ENCODE measurements at places on chromosomes 6 and 20.

DNA sequence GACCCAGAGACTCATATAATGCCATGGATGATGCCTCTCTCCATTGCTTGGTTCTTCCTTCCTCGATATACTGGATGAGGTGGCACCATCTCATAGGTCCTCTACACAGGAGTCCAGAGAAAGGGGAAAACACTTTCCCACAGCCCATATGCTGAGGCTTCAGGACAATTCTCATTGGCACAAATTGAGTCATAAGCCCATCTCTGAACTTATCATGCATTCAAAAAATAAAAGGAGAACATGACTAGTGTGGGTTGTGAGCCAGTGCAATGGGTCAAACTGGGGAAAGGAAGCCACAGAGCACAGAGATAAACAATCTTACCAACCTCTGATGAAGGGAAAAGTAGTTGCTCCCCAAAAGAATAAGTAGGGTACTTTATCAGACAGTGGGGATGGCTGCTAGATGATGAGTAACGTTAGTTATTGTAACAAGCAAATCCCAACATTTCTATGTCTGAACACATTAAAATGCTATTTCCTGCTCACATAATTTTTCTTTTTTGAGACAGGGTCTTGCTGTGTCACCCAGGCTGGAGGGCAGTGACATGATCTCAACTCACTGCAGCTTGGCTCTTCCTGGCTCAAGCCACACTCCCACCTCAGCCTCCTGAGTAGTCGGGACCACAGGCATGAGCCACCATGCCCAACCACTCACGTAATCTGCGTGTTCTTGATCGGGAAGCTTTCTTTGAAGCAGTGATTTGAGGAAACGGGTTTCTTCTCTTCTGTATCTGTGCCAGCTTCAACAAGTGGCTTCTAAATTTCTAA, 27.0 kb downstream of the SOD2 start:
- DNase-seq, result no peak

GRCh38 chr20:4544765-4545164, 176.9 kb upstream of the PRND start:
- no peak for DNase-seq

DNA sequence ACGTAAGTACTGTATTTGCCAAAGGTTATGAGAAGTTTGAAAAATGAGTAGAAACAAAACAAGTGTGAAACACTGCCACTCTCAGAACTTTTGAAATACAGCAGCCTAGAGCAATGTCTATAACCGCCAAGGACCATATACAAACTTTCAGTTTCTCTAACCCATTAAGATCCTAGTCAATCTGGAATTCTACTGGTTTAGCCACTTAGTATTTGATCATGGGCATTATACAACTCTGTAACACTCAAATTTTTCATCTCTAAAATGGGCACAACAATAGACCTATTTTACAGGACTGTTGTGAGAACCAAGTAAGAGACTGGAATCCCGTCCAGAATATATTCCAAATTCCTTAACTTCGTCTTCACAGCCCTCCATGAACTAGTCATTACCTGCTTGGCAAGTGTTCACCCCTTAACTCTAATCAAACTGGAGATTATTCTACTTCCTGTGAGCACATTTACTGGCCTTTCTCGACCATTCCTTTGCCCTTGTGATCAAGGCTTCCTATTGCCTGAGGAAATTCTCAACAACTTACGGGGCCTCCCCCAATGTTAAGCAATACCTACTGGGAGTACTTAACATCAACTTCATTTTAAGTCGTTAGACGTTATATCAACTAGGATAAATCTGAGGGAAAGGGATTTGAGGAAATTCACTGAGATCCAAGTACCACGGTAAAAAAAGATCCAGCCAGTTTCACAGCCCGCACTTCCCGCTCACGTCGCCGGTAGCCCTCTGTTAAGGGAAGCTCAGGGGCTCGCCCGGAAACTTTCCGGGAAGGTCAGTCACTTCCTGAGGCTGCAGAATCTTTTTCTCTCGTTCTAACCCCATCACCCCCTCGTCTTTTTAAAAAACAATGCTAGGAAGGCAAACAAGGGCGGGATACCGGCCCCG, 1.1 kb downstream of the EIF2S2 start:
- DNase-seq, result no peak

DNA sequence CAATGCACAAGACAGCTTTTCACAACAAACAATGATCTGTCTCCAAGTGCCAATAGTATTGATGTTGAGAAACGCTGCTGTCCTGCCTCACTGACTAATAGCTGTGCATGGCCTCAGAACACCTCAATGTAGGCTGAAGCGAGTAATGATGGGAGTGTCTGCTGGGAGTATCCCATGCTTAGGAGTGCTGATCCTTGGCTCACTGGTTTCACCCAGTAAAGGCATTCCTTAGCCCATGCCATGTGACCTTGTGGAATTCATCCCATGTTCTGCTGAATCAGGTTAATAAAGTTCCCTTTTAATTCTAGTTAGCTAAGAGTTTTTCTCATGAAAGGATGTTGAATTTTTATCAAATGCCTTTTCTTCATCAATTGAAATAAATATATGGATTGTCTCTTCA, 3.8 kb upstream of the WFDC12 start:
- DNase-seq, result no peak

DNA sequence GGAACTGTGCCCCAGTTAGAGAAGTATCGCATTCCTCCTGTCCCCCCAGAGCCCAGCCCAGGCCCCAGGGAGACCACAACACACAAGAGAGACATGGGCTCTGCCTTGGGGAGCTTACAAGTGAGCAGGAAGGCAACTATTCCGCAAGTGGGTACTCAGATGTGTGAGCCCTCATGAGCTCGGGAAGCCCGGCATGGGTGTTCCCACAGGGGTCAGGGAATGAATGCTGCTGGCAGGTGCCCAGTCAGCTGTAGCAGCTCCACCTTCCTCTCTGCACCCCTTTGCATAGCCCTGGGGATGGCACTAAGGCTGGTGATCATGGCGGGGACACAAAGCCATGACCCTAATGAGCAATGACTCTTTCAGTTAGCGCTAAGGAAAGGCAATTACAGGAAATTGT, 194.1 kb downstream of the SYNDIG1 start:
- DNase-seq, result no peak

DNA sequence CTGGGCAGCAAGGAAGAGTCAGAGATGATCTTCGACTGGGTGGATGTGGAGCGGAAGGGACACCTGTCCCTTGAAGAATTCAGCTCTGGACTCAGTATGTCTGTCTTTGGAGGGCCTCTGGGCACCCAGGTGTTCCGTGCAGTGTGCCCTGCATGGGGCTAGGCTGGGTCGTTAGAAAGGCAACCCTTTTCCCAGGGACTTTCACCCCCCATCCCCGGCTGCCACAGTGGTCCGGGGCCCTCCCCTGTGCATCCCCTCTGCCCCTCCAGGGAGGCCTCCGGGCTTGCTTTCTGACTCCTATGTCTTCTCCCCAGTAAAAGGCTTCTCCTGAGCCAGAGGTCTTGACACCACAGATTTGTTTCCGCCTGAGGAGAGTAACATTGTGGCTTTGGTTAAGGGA, 16.2 kb downstream of the RAB44 start:
- no peak for DNase-seq

DNA sequence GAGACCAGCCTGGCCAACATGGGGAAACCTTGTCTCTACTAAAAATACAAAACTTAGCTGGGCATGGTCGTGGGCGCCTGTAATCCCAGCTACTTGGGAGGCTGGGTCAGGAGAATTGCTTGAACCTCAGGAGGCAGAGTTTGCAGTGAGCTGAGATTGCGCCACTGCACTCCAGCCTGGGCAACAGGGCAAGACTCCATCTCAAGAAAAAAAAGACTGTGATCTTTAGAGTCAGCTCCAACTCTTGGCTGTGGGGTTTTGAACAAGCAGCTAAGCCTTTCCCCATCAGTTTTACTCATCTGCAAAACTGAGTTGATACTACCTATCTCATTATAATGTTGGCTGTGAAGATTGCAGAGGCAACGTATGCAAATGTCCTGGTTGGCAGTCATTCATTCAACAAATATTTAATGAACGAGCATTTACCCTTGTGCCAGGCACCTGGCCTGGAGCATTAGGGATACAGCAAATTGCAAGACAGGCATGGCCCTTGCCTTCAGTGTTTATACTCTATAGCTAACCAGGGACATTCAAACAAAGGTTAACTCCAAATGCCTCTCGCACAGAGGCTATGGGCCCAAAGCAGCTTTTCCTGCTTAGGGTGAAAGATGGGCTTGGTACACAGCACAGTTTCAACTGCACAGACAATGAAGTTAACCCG, 37.8 kb downstream of the ILRUN start:
- DNase-seq, result no peak

DNA sequence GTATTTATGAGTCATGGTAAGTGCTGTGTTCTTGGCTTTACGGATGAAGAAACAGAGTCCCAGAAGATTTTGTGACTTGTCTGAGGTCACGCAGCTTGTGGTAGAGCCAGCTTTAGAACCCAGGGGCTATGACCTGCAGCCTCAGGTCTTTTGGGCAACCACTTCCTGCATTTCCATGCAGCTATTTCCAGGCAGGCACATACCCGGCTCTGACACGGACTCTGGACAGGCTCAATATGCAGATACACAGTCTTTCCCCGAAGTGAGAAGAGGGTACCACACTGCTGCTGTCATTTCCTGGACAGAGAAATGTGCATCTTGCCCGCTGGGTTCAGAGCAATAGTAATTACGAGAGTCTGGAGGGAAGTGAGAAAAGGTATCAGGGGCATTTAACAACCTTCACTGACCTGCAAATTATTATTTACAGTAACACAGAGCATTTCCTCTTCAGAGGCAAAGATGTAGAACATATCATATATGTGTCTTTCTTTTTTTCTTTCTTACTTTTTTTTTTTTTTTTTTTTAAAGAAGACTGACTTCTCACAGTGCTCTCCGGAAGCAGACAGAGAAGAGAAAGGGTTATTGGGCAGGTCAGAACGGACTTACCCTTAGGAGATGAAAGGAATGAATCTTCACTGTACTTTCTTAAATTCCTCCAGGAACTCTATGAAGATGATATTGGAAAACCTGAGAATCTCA, 185.1 kb downstream of the CLIC5 start:
- DNase-seq, result peak; percentile 6

- DNase-seq, result no peak
Observed at GRCh38 chr6:5728351-5729079, 278.2 kb downstream of the NRN1 start.

DNA sequence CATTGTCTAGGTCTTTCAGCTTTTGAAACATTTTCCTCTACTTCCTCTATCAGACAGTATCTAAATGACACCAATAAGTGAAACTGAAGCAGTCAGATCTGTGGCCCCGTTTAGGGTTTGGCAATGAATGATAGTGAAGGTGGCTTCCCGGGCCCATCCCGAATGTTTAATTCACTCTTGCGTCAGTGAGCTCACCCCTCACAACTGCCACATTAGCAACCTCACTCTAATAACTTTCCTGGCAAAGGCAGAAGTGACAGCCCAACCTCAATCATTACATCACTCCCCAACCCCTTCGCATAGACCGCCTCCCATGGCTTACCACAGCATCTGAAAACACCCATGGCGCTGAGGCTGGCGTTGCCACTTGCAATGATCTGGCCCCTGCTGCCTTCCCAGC, 92.4 kb upstream of the CD83 start:
- peak; percentile 3 for DNase-seq

DNA sequence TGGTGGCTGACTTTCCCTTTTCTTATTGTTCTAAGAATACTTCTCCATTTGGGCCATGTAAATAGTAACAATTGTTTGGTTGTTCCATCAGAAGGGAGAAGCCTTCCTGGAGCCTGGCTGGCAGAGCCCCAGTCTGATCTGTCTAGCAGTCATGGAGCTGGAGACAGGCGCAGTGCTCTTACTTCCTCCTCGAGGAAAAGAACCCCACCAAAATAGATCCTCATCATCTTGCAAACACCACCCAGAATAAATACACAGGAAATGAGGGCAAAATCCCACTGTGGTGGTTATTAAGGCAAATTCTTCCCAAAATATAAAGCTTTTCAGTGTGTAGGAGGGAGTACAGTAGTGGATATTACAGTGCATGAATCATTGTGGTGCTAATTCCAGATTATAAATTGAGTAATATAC, 195.1 kb upstream of the SGK1 start:
- no peak for DNase-seq

DNA sequence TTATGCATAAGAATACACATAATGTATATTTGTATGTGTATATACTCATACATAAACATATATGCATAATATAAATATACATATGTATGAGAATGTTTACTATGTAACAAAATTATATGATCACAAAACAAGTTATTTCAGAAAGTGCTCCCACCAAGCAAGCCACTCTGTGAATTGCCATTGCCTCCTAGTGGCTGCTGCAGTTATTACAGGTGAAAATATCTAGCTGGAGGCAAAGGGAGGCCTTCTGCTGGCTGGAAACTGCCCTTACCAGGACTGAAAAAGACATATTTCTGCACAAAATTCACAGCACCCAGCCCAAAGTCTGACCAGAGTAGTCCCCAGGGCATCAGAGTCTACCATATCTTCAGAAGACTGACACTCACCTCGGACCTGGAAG, 14.4 kb upstream of the ADAM33 start:
- DNase-seq, result no peak

- no peak for DNase-seq
Observed at GRCh38 chr20:39623584-39624234, 661.6 kb downstream of the DHX35 start.

DNA sequence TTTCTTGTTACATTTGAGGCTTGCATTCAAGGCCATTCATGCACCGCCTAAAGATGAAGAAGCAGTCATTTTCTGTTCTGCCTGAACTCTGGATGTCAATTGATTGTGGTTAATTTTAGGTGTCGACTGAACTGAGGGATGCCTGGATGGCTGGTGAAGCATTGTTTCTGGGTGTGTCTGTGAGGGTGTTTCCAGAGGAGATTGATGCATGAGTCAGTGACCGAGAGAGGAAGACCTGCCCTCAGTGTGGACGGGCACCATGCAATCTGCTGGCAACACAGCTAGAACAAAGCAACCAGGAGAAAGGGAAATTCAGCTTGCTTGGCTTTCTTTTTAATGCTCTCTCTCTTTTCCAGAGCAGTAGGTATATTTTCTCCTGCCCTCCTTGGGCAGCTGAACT, 164.1 kb upstream of the ECI2 start:
- DNase-seq, result no peak

DNA sequence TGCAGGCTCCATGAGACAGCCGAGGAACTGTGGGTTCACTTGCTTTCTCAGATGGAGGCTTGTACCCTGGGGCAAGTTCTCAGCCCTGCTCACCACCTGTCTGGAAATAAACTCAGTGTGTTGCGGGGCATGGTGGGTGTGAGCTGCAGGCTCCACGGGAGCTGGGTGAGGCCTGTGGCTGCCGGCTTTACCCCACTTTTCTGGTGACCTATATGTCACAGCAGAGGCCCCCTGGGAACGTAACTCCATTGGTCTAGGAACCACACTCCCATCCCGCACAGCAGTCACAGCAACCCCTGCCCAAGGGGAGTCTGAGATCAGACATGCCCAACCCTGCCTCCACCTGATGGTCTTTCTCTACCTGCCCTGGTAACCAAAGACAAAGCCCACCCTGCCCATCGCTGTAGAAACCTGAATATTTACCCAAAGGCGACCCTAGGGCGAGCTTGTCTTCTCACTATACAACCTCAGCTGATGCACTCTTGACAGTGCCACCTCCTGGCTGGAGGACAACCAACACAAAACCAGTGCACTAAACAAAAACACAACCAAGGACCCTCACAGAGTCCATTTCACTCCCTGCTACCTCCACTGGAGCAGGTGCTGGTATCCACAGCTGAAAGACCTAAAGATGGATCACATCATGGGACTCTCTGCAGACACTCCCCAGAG, 174.3 kb downstream of the PDE10A start:
- no peak for DNase-seq
